ENCODE measurements at places on chromosomes 16 and 17.

DNA sequence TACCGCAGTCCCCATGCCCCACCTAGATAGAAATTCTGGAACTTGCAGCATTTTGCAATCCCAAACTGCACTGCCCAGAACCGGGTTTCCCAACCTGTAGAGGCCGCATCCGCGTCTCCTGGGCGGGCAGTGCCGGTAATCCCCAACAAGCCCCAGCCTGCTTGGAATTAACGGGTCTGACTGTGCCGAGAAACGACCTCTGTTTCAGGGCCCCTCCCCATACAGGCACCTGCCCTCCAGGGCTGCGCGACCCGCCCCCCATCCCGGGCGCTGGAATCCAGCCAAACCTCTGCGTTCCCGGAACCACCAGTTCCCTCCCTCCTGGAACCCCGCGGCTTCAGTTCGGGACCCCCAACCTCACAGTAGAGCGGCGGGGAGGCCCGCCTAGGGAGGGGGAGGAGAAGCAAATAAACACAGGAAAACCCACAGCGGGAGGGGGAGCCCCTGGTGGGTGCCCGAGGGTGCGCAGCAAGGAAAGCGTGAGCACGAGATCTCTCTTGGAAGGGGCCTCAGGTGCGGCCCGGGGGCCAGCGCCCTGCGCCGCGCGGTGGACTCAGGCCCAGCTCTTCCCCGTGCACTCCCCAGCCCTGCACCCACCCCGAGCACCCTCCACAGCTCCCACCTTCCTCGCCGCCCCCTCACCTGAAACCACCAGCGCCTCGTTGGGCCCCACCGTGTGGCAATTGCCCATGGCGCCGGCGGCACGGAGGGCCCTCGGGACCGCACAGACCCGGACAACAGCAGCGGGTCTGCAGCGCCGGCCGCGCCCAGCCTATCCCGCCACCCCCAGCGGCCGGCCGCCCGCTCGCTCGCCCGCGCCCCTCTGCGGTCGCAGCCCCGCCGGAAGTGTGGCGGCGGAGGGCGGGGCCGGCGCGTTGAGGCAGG, at the start of gene FLOT2:
FLOT2 (minus strand) TSS at position 850 of the 885 bp plus-strand sequence; CDS start at position 691, 159 bp downstream.
- peak; percentile 38 for DNase-seq

DNA sequence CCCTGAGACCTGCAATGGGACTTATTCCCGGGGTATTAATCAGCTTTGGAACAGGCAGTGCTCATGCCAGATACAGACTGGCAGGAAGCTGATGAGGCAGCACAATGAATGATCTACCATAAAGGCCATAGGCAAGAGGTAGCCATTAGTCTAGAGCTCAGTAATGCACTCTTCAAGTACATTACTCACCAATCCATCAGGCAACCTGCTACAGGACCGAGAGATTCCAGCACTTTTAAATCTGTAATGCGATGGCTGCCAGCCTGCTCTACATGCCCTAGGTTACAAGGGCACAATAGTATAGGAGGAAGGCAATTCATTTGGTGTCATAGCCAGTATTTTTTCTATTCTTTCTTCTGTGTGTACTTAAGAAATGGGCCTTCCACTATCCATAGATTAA, 217.8 kb upstream of the PMFBP1 start:
- DNase-seq = no peak

- DNase-seq = no peak
These were observed 27.9 kb upstream of the RAI1 start for GRCh38 chr17:17653343-17653742.

- DNase-seq = no peak
These were observed 92.7 kb downstream of the TMEM100 start for GRCh38 chr17:55629995-55630394.

DNA sequence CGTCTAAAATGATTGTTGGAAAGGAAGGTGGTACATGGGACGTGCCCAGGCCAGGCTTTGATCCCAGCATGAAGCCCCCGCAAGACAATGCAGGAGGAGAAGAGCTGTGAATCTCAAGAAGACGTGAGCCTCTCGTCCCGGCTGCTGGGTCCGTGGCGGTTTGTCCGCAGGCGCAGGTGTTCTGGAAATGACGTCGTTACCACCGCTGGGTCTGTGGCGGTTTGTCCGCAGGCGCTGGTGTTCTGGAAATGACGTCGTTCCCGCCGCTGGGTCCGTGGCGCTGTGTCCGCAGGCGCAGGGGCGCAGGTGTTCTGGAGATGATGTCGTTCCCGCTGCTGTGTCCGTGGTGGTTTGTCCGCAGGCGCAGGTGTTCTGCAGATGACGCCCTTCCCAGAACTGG, 14.1 kb downstream of the SPG7 start:
- no peak for DNase-seq

GRCh38 chr16:89437251-89437987, 52.9 kb downstream of the ANKRD11 start:
- DNase-seq = no peak

- no peak for DNase-seq
These were observed 25.9 kb upstream of the NKD1 start for GRCh38 chr16:50522324-50522723.

- no peak for DNase-seq
These were observed 90.4 kb downstream of the PARN start for GRCh38 chr16:14539631-14540030.

- DNase-seq = no peak
These were observed 369.1 kb downstream of the XYLT1 start for GRCh38 chr16:17101646-17102045.

GRCh38 chr17:77086433-77087010, 54.2 kb upstream of the SEC14L1 start:
- DNase-seq = peak; percentile 67
